ENCODE measurements at places on chromosomes 7 and 10.
A peak's percentile ranks its signal among the peaks of the same experiment; 100 is the strongest.

DNA sequence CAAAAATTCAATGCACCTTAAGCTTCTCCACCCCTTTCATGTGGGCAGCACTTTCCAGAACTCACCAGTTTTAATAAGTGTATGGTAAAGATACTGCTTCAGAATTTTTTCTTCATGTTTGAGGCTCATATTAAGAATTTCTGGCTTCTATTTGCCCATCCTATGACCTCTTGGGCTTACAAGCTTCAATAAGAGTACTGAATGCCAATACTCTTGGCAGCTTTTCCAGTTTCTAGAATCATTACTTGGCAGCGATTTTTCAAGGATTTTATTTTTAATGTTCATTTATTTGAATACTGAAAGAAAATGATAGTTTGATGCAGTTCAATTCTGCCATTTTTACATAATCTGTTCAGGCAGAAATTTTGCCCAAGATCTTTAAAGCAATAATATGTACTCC lies 242.1 kb upstream of the KCND2 start:
- DNase-seq: no peak

DNA sequence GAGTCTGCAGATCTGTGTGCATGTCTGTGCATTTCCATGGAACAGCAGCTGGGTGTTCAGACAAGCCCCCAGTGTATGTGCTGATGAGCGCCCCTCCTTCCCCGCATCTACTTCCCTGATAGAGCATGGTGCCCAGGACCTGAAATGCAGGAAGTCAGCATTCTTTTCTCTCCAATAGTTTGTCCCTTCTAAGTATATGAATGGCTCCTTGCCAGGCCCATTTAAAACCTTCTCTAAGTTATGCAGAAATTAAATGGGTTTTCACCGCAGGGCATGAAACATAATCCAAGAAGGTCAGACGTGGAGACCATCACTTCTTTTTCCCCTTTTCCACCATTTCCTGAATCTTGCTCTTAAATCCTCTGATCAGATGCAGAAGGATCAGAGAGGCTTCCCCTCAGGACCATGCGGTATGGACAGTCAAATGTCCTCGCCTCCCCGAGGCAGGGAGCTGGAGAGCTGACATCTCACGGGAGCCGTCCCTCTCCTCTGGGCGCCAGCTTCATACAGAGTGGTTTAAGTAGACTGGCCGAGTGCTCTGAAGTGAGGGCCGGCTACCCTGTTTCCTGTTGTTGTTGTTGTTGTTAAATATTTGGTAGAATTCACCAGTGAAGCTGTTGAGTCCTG lies 155.3 kb downstream of the C10orf105 start:
- no peak for DNase-seq

- DNase-seq: no peak
These were observed 34.6 kb upstream of the CDH23 start for GRCh38 chr10:71362141-71362540.

DNA sequence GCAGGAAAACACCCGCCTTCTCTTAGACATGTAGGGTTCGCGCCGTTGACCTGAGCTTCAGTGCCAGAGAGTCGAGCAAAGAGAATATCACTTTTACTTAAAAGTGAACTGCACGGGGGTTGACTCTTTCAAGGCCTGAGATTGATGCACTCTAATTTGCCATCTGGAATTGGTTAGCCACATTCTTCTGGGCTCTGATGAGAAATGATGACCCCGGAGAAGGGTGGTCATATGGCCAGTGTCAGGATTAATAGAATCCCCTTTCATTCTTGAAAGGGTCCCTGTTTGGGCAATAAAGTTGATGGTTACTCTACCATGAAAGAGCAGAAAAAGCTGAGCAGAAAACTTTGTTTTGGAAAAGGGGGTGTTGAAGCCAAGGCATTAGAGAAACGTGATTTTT lies 31.2 kb downstream of the GRK5 start:
- DNase-seq: no peak

- no peak for DNase-seq
These were observed 61.6 kb upstream of the CAMK1D start for GRCh38 chr10:12287772-12288171.

DNA sequence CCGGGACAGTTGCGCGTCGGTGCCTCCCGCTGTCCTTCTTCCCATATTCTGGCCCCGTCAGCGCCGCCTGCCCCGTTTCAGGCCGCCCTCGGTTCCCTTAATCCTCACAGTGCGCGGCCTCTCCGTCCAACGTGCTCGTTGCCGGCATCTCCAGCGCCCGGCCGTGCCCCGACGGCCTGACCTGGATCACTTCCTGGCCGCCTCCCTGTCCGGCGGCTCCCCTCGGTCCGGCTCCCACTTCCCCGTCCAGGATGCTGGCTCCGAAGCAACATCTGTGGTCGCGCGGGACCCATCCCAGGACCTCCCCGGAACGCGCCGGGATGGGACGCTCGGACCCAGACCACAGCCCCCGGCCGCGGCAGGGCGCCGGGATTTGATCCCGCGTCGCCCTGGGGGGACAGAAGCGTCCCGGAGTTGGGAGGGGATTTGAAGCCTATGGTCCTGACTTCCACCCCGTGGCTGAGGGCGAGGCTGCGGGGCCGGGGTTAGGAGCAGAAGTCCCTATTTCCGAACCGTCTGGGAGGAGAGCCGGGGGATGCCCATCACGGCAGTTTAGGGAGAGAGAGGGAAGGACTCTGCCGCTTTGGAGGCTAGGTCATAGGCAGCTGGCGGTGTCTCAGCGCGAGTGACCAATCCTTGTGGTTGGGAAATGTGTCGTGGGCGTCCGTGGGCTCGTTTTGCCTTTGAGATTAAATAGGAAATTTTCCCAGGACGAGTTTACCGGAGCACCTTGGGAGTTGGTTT lies 53.8 kb downstream of the KCTD7 start:
- DNase-seq: no peak

- DNase-seq: no peak
These were observed 427.8 kb downstream of the DNAJB9 start for GRCh38 chr7:108997480-108997879.

DNA sequence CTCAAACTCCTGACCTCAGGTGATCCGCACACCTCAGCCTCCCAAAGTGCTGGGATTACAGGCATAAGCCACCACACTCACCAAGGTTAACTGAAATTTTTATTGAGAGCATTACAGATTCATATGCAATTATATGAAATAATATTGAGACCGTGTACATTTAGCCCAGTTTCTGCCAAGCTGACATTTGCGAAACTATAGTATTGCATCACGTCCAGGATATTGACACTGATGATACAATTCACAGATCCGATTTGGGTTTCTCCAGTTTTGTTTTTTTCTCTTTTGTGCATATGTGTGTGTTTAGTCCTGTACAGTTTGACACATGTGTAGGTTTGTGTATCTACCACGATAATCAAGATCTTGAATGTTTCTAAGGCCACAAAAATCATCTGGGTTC lies 627.9 kb upstream of the FOXK1 start:
- DNase-seq: no peak

DNA sequence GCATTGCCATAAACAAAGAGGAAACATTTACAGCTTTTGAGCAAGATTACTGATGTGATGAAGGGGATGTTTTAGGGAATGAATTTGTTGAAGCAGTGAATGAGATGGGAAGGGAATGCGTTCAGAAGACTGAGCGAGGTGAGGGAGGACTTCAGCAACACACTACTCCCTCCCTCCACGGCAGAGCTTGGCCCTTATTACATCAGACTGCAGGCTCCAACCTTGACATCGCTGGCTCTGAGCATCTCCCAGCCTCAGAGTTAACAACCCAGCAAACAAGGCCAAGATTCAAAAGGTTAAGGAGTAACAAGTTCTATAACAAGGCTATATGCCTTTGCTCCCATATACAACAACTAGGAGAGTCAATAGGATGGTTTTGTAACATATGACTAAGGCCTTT lies 164.4 kb downstream of the ELMO1 start:
- no peak for DNase-seq

GRCh38 chr7:29434380-29434768 lies 129.3 kb upstream of the PRR15 start:
- DNase-seq: no peak

GRCh38 chr7:107924841-107925504 lies 34.0 kb downstream of the DLD start:
- no peak for DNase-seq

GRCh38 chr7:150983893-150984368 lies 5.8 kb upstream of the KCNH2 start:
- DNase-seq: no peak

DNA sequence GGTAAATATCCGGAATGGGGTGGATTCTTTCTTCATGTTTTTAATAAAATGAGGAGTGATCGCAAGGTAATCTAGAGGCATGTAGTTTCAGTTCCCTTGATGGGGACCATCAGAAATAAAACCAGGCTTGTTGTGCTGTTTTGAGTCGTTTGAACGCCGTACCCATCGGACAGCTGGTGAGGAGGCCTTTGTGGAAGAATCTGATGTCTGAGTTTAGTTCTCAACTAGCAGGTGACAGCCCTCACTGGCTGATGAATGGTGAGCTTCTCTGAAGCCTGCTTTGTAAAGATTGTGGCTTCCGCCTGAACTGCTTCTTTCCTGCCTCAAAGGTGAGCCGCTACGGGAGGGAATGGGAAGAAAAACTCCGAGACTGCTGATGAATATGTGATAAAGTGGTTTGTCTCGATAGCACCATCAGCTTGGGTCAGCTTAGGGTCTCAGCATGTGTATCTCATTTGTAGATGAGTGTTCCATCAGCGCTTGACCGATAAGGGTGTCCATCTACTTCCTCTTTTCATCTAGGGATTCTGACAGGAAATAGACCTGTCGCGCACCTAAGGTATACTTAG lies 977 bp downstream of the TMEM248 start:
- DNase-seq: peak; percentile 2

- no peak for DNase-seq
These were observed 4.6 kb downstream of the NFKB2 start for GRCh38 chr10:102400076-102400475.

GRCh38 chr10:110535958-110536891 lies 31.3 kb upstream of the SMC3 start:
- DNase-seq: peak; percentile 63

GRCh38 chr10:84159076-84159685 lies 14.4 kb upstream of the GPR15LG start:
- DNase-seq: no peak

DNA sequence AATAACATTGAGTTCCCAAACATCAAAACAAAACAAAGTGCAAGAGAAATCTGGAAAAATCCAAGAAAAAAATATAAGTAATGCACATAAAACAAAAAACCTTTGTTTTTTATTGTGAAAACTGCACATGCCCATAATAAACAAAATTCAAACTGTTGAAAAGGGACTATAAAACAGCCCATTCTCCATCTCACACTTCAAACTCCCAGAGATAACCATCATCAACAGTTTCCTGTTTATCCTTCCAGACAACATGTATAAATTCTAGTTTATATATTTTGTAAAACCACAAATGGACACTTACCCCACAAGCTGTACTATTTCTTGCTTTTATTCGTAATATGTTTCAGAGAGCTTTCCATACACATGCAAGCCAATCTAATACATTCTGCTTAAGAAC lies 79.3 kb downstream of the DPY19L1 start:
- no peak for DNase-seq

DNA sequence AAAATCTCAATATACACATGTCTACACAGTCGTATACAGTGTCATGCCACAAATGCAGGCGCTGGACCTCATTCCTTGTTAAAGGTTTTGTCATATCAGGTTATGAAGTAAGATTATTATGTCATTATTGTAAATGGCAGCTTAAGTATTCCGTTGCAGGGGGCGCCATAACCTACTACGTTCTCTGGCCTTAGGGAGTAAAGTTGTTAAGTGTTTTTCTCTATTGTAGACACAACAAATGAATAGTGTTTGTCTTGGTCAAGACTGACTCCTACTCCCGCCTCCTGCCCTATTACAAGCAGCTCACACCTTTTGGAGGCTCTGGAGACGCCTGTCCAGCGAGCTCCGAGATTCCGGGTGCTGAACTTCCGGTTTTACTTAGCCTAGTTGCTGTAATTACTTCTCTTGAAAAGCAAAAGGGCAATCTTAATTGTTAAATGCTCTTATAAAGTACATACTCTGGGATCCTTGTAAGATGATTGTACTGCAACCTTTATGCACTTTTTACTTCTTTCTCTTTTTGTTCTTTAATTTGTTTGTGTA lies 994 bp downstream of the GATAD1 start:
- DNase-seq: peak; percentile 19

DNA sequence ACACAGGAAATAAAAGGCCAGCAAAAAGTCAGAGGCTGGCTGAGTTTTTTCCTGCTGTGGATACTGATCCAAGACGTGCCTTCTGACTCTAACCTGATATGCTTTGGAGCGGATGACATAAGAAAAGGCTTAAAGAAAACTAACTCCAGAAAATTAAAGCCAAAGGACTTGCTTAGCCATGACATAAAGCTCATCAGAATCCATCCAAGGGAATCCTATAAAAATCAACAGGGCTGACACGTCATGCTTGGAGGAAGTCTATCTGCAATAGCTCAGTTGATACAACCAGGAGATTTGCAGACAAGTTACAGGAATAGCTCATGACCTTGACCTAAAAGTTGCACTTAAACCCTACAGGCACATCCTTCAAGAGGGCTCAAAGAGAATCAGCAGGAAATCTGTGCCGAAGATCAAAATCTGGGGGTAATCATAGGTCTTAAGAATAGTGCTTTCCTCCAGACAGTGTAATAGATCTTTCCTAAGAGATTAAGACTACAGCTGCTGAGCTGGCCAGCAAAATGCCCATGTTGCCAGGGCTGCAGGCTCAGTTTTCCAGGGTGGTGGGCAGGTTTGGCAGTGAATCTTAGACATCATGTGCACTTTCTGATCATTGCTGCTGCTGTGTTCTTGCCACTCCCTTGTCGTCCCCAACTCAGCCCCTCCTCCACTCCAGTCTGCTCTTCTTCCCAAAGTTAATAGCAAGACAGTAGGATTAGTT lies 111.5 kb upstream of the SVIL start:
- no peak for DNase-seq

GRCh38 chr10:91474009-91474408 lies 63.9 kb downstream of the HECTD2 start:
- no peak for DNase-seq

- no peak for DNase-seq
These were observed 140.1 kb upstream of the ZNF92 start for GRCh38 chr7:65233409-65234034.

DNA sequence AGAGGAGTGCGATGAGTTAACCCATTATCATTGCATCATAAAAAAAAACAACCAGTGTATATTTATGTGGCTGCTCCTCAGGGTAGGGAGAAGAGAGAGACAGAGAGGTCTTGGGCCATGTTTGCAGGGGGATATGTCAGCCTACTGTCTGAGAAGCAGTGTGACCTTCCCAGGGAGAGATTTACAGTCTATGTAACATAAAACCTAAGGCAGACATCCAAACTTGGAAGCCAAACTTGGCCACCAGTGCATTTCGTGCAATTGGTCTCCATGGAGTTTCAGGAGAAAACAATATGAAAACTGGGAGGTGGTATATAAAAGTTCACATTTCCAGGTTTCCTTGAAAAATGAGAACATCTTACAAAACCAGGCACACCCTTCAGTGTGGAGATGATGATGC lies 85.9 kb upstream of the CXCL12 start:
- no peak for DNase-seq
